ENCODE measurements at places on chromosomes 7 and 10. TPM values are rescaled to one million over a fixed set of nuclear protein-coding genes. Genes with fewer than 3 reads are reported as not detected.
A peak's percentile ranks its signal among the peaks of the same experiment; 100 is the strongest.

DNA sequence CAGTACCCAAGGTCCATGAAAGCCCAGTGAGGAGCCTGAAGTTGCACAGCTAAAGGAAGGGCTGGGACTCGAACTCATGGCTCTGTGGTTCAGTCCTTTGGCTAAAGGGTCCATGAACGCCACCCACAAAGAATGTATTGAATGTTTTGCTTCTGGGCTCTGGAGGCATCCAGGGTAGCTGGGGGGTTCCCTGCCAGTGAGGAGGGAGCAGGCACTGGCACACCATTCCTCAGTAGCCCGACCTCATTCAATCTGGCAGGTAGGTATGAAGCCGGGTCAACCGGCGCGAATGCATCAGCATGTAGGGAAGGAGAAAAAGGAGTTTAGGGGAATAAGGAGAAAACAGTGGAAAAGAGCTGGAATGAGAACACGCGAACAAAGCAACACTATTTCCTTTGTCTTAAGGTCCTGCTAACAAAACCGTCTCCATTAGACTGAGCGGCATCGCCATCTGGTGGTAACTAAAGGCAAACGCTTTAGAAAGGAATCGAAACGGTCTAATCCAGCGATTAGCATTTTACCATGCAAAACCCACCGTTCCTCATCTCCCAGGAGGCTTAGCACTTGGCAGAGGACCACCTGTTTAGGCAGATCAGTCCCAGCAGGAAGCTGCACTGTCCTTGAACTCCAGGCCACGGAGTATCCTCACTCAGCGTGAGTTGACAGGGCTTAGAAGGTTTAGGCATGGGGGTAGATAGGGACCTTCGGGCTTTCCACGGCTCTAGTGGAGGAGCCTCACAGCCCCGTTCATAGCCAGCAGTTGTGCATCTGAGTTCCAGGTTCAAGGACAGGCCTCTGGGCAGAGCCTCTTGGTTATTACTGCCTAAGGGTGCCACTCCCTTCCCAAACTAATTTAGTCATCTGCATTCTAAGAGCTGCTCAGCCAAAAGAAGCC is 122.8 kb downstream of the UBE2H start:
- DNase-seq: peak; percentile 55

DNA sequence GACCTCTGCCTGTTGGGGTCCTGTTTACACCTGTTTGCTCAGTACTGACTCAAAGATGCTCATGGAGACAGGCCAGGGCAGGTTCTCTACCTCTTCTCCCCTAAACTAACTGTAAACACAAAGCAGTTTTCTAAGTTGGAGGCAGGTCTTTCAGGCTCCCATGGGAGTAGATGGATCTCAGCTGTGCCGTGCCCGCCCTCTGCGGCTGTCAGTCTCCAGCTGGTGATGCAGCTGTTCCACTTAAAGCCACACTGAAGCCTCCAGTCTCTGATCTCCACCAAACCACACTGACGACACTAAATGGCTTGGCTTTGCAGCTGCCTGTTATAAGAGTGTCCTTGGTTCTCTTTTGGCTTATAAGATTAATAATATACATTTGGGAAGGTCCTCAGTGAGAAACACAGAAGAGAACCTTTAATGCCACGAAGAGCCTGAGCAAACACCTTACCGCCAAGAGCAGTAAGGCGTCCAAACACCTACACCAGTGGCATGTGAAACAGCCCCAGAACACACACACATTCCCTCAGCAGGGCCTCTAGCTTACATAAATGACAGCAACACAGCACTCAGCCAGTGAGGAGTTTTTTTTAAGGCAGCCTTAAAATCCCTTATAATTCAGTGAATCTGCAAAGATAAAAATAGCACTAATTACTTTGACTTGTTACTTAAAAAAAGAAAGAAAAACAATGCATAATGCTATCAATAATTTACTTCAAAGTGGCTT is 60.4 kb upstream of the KCNIP2 start:
- DNase-seq: no peak

- no peak for DNase-seq
These were observed 85.4 kb upstream of the TRIL start for GRCh38 chr7:29043576-29043975.

DNA sequence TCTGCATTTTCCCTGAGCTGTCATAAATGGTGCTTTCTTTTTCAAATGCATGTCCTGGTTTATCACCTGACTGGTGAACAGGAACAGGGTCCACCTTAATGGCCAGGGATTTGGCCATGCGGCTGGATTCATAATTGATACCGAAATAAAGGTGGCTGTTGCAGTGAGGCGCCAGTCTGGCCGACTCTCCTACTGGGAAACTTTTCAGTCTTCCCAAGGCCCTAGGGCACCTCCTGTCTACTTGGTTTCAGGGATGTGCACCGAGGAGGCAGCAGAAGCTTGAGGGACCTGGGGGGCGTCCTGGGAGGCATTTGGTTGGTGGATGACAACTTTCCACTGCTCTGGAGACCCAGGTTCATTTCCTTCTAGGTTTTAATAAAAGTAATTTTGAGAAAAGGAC is 46.4 kb upstream of the FIGNL1 start:
- DNase-seq: no peak

DNA sequence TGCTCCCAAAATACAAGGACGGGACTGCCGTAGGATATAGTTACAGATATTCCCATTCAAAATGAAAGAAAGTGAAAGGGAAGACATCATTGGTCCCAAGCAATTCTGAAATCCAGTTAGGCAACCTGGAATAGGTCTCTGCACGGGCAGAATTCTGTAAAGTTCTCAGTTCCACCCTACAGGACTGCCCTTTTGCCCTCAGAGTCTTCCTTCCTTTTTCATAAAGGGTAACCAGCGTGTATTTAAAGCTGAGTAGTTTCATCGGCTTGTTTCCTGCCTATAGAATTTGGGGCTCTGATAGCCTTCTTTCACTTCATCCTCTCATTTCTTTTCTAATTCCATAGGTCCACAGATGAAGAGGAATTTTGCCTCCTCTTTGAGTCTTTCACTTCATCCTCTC is 20.0 kb downstream of the COPG2 start:
- DNase-seq: no peak

DNA sequence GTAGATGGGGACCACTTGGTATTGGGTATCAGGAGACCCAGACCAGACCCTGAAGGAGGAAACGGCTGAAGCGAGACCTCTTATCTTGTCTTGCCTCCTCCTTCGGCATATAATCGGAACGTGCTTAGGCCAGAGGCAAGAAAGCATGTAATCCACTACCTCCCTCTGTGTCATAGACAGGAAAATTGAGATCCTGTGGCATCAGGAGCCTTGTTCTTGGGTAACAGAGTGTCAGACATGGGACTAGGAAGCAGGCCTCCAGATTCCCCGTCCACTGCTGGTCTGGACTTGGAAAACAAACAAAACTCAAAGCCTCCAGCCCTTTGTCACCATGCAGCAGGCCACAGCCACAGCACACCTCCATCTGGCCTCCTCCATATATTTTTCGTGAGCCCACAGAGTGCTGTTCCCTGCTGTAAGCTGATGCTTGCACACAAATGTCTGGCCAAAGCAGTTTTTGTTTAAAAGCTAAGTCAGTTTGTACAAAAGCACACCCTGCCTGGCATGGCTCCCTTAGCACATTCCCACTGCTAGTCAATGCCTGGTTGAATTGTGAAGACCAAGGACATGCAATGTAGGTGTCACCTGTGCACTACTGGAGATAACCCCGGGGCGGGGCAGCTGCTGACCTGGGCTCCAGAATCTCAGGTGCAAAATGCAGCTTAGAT is 510.9 kb downstream of the RPS24 start:
- no peak for DNase-seq

DNA sequence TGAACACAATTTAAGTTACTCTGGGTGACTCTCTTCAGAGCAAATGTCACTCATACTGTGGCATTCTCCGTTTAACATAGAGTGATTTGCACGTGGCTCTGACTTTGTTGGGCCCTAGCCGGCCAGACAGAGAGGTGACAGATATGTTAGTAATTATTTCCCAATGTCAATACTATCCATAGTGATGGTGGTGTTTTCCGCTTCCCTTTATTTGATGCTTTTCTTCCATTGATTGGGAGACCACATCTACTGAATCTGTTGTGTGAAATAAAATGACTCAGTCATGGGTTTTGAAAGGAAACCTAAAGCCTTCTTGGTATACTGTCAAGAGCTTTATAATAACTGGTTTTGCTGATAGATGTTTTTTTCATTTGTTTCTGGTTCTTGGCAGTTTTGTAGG is 7.4 kb downstream of the AVL9 start:
- DNase-seq: no peak

DNA sequence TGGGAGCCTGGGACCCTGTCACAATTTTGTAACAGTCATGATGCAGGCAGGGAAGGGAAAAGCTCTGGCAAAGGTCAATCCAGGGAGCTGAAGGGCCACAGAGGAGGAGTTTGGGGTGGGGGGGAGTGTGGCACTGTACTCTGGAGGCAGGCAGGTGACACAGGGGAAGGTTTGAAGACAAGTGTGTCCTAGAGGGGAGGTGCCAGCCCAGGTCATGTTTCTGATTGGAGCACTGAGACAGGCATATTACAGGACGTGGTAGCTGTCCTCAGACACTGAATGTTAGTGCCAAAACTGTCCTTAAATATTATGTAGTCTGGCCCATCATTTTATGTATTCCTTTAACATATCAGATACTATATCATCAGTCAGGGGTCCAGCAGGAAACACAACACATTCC is 75.6 kb upstream of the LRRC4 start:
- DNase-seq: no peak

DNA sequence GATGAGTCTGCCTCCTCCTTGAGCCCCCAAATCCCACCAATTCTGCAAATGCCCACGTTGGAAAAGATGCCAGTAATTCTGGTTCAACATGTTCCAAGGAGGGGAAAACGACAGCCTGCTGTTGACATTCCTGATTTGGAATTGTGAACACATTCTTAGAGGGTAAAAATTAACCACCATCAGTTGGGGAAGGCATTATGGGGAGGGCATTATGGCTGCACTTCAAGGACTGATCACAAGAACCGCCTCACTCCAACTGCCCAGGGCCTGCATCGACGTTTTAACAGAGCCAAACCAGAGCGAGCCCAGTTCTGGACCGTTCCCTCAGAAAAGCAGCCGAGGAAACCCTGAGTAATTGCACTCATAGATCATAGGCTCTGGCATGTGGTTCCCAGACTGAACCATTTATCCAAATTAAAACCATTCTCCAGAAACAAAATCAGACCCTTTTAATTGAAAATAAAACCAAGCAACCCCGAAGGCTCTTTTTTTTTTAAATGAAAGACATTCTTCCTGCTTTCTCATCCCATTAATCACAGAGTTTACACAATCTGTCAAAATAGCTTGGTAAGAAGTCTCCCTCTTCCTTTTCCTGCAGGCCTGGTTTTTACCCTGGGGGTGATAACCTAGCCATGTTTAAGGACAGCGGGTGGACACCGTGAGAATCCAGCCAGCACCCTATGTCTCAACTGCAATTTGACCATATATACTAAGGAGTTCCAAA is 8.0 kb downstream of the TNS3 start:
- DNase-seq: no peak

GRCh38 chr10:74544106-74544505 is 282.3 kb upstream of the KAT6B start:
- no peak for DNase-seq

Gene C7orf33
- total RNA-seq: not detected

Gene EIF3B
- total RNA-seq: 138 TPM

Gene ZNF239
- 5.8 TPM for total RNA-seq

All from CD4-positive, alpha-beta memory T cell (primary cell).